HT-29 (cell line): ENCODE measurements at places on chromosomes 12 and 14. TPM values are rescaled to one million over a fixed set of nuclear protein-coding genes. Genes with fewer than 3 reads are reported as not detected.
A peak's percentile ranks its signal among the peaks of the same experiment; 100 is the strongest.

- peak; percentile 82 for DNase-seq
Observed at GRCh38 chr12:14935031-14935430, 3.3 kb downstream of the ERP27 start.

GRCh38 chr14:32352631-32353030 is 23.5 kb downstream of the AKAP6 start:
- no peak for DNase-seq

DNA sequence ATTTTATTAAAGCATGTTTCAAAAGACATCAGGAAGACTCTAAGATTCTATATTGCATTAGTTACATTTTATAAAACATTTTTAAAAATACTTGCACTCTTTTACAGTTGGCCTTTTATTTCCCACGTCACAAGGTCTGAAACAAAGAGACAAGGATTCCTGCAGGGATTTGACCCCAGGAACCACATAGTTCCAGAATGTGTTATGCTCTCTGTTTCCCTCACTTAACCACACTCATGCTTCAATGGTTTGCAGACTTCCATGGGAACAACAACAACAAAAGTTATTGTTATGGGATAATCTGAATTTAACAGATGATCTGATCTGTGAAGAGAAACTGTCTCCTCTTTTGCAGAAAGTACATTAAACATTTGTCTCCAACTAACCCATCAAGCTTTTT is 104.3 kb upstream of the PPFIA2 start:
- no peak for DNase-seq

GRCh38 chr14:104935955-104936354 is 11.3 kb downstream of the PLD4 start:
- no peak for DNase-seq

DNA sequence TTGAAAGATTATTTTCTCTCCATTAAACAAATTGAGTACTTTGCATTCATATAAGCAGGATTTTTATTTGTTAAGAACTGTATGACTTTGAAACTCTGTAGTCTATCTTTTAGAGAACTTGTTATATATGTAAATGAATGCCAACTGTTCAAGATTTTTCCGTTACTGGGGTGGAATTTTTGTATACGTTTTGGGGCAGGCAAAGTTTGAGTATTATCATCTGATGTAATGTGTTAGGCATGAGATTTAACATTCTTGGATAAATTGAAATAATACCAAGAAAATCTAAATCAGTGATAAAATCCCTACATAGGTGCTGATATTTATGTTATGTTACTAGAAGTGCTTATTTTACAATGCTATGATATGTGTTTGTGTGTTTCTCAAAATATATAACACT is 8.4 kb downstream of the CNOT2 start:
- DNase-seq: no peak

The PKP2 gene
- 34.0 and 34.4 TPM in 2 replicates for total RNA-seq

GRCh38 chr12:120708651-120709050 is 1.6 kb upstream of the UNC119B start:
- no peak for DNase-seq

DNA sequence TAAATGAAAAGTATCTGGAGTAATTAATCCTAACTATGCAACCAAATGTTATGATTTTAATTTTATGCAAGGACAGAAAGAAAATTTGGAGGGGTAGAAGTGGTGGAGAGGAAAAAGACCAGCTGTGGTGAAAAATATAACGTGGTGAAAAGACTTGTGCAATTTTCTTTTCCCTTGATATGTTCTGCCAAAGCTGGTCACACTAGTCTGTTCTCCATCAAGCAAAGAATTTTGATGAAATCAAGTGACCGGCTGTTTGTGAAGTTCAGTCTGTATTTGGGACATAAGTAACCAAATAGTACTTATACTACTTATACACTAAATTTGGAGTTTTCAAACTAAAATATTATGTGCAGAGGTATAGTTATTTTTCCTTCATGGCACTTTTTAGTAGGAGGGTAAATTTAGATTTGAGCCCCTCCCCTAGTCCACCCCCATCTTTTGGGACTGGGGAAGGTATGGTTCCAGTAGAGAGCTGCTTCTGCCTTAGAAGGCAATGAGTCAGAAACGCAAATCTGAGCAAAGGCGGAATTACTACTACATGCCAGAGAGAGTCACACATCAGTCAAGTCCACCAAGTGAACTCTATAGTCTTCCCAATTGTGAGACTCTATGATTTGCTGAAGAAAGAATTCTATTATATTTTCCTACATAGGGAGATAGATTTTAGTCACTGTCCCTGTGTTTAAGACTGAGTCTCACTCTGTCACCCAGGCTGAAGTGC is 229.7 kb downstream of the SLC25A21 start:
- DNase-seq: no peak

- no peak for DNase-seq
Observed at GRCh38 chr14:60363275-60363674, 114.3 kb downstream of the PPM1A start.

GRCh38 chr12:66624806-66625205 is 54.1 kb downstream of the GRIP1 start:
- no peak for DNase-seq
